ENCODE measurements at places on chromosomes 3 and 15.

DNA sequence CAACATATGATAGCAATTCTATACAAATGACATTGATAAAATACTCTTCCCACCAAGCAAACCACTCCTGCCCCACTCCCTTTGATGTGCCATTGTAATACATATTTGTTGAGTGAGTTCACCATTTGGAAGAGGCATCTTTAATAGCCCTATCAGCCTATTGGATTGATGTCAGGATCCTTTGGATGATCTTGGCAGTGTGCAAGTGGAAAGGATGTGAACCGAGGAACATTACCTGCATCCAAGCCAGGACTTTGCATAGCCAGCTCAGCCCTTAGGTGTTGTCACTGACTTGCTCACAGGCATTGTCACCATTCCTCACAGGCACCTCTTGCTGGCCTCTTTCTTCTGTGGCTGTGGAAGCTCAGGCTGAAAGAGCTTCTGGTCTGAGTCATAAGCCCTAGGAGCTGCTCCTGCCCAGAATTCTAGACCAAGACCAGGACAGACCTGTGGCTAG is 16.5 kb upstream of the TIMP4 start:
- DNase-seq: no peak

- DNase-seq: no peak
Measured at GRCh38 chr3:196585044-196585757, 16.7 kb downstream of the FBXO45 start.

GRCh38 chr15:76059320-76060117 is at the start of gene TMEM266:
TSS of gene TMEM266 (plus strand) at chr15:76059985. CDS start at chr15:76134264, 74,279 bp downstream.
- DNase-seq: peak; percentile 50

DNA sequence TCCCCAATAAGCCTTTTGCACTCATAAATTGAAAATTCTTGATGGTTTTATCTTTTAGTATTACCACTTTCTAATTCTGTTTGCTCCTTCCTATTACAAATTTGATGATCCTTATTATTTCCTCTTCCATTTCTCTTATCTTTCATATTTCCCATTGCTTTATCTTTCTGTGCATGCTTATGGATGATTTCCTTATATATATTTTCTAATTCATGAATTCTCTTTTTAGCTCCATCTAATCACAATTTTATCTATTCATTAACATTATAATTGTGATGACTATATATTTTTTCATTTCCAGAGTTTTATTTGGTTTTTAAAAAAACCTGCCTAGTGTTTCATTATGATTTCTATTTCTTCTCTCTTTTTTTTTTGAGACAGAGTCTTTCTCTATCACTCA is 17.9 kb downstream of the FOXL2NB start:
- DNase-seq: no peak

DNA sequence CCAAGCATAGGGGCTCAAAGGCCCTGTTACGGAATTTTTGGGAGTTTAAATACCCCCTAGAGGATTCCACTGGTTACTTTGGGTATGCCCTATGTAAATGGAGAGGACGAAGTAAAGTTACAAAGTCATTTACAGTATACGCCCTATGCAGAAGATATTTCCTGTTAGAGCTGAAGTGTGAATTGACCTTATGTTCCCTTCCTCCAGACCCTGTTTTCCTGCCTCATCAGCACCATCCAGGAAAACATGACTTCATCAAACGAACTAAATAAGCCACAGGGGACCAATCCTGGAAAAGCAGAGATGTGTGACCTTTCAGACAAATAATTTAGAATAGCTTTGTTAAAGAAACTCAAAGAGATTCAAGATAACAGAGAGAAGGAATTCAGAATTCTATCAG is 177.4 kb downstream of the SQOR start:
- no peak for DNase-seq

GRCh38 chr3:48129921-48130320 is 58.3 kb downstream of the CDC25A start:
- no peak for DNase-seq

DNA sequence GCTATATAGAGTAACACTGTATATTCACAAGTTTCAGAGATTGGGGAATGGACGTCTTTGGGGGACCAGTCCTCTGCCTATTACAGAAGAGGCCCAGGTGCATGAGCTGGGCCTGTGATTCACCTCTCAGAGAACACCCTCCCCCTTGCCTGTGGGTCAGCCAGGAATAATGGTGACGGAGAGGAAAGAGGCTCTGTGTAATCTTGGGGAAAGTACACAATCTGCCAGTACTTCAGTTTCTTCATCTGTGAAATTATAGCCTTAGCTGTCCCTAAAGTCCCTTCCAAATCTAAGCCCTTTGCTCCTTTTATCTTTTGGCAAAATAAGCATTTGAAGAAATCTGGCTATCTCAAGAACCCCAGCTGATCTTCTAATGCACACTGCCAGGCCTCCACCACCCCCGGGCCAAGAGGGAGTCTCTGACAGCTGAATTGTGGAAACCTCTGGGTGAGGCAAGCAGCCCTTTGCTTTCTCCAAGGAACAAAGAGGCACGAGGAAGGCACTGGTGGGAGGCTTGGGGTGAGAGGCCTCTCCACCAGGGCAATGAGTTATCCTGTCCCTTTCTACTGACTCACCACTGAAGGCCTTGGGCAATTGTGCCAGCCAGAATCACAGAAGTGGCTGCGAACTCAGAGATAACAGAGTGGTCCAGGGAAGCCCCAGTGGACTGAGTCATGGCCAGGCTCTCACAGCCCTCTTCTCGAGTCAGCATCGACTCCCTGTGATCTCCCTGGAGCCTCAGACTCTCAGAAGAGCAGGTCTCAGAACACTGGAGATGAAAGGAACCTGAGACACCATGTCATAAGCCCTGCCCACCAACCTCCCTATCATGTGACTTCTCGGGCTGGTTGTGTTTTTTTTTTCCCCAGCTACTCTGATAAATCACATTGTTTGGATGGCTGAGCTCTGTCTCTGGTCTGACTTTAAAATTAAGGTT is 31.8 kb downstream of the CCNL1 start:
- DNase-seq: peak; percentile 69

DNA sequence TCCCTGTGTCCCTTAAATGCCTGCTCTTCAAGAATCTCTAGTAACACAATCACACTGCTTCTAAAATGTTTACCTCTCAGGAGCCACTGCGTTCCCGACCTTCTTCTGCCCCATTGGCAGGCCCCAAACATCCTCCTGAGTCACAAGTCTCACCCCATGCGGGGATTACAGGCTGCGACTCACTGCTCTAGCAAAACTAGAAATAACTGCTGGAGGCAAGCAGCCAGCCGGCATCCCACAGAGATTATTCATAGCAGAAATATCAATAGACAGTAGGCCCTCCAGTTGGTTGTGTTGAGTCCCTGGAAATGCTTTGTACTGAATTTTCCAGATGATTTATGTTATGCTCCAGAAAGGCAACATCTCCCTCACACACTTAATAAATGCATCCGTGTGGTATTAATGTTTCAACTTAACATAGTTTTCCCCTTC is 64.8 kb downstream of the RFTN1 start:
- DNase-seq: no peak

- no peak for DNase-seq
Measured at GRCh38 chr15:92705764-92706163, 50.2 kb upstream of the FAM174B start.

- DNase-seq: no peak
Measured at GRCh38 chr3:72982609-72983366, 13.8 kb upstream of the PPP4R2 start.

GRCh38 chr15:40498891-40499290 is 28.1 kb downstream of the CHST14 start:
- DNase-seq: no peak

GRCh38 chr15:64045774-64046420 is 388 bp downstream of the DAPK2 start:
- no peak for DNase-seq

- peak; percentile 71 for DNase-seq
Measured at GRCh38 chr15:90597577-90597976, 67.9 kb downstream of the CRTC3 start.

All from erythroblast (primary cell).